ENCODE measurements at places on chromosomes 3 and 15.

DNA sequence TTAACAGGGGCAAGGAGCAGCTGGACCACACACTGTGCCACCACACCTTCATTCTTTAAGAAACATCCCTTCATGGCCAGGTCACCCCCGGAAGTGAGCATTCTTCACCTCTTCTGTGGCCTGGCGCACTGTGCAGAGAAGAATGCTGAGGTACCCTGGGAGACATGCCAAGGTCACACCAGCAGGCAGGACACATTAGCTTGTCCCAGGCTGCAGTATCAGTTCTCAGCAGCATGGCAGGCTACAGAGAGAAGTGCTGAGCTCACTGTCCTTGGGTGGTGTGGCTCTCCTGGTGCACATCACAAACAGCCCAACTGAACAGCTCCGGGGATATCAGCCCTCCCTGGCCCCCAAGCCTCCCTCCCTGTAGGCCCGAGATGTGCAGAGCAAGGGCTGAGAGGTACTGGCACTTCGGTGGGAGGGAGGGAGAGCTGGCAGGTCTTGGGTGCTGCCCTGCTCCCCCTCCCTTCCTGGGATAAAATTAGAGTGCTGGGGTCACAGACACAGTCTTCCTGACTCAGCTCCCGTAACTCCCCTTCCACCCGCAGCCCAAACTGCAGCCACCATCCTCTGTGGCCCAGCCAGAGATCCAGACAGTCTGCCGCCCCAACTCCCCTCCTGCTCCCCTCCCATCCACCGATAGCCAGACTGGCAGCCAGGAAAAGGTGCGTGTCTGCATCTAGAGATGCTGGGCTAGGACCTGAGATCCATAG, 13.4 kb downstream of the SEMA7A start:
- no peak for DNase-seq

DNA sequence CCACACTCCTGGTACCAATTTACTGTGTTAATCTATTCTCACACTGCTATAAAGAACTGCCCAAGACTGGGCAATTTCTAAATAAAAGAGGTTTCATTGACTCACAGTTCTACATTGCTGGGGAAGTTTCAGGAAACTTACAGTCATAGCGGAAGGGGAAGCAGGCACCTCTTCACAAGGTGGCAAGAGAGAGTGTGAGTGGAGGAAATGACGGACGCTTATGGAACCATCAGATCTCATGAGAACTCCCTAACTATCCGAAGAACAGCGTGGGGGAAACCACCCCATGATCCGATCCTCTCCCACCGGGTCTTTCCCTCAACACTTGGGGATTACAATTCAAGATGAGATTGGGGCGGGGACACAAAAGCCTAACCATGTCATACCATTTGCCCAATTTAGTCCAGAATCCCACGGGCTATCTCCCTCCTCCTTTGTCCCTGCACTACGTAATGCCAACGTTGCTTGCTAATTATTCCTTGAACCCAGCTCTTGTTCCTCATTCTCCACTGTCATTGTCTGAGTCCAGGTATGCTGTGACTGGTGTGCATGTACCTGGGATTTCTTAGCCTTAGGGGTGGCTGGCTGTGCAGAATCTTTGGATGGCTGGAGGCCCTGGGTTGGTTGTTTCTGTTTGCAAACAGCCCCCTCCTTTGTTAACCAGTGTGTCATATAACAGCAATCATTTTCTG, 3.4 kb downstream of the PIGZ start:
- DNase-seq: no peak

GRCh38 chr3:188007897-188008296, 146.1 kb upstream of the LPP start:
- DNase-seq: peak; percentile 90

DNA sequence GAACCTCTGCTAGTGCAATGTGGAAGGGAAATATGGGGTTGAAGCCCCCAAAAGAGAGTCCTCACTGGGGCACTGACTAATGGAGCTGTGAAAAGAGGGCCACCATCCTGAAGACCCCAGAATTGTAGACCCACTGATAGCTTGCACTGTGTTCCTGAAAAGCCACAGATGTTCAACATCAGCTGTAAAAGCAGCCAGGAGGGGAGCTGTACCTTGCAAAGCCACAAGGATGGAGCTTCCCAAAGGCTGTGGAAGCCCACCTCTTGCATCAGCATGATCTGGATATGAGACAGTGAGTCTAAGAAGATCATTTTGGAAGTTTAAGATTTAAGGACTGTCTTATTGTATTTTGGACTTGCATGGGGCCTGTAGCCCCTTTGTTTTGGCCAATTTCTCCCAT, 125.8 kb upstream of the TGFBR2 start:
- no peak for DNase-seq

DNA sequence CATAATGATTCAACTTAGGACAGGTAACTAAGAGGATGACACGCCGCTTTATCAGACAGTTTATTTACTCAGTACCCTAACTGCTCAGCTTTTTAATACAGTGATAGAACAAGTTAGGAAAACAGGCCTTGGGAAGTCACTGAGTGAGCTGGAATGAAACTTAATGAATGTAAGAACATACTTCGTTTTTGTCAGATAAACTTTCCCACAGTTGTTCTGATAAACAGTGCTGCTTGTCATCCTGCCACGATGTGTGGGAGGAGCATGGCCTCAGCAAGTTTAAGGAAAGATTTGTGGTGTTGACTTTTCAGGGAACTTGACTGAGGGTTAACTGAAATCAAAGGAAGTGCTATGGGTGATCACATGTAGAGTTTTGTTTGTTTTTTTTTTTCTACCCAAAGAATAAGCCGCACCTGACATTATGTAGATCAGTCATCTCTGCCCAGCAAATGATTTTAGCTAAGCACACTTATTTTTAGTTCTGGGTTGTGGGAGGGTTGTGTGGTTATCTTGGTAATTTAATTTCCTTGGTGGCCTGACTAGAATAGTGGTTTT, 5.6 kb upstream of the P2RY14 start:
- DNase-seq: peak; percentile 49

DNA sequence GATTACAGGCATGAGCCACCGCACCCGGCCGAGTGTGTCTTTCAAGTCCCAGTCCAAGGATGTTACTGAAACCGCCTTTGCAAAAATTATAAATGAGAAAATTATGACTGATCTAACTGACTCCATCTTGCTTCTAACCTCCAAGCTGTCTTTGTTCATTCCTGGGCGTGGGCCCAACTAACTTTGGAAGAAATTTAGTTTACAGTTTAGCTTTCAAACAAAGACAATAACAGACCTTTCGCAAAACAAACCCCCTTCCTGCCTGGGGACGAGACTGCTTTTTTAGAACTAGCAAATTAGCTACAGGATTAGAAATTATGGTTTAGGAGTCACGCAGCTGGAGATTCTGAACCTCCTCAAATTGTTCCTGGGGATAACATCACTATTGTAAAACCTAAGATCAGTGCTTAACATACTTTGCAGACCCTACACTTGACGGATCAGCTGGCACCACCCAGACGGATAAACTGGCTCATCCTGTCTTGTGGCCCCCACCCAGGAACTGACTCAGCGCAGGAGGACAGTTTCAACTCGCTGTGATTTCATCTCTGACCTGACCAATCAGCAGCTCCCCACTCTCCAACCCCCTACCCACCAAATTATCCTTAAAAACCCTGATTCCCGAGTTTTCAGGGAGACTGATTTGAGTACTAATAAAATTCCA, 23.8 kb downstream of the NANOGP8 start:
- no peak for DNase-seq

DNA sequence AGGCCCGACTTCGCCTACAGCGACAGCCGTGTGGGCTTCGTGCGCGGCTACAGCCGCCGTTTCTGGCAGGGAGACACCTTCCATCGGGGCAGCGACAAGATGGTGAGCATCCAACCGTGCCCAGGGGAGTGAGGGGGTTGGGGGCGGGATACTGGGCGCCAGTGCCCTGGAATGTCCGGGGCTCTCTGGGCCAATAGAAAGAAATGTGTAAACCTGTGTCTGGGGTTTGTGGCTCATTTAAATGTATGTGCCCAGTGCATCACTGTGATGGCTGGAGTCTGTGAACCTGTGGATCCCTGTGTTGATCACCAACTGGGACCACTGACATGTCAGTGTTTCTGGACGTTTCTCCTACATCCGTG, 423 bp downstream of the CHAC1 start:
- no peak for DNase-seq

DNA sequence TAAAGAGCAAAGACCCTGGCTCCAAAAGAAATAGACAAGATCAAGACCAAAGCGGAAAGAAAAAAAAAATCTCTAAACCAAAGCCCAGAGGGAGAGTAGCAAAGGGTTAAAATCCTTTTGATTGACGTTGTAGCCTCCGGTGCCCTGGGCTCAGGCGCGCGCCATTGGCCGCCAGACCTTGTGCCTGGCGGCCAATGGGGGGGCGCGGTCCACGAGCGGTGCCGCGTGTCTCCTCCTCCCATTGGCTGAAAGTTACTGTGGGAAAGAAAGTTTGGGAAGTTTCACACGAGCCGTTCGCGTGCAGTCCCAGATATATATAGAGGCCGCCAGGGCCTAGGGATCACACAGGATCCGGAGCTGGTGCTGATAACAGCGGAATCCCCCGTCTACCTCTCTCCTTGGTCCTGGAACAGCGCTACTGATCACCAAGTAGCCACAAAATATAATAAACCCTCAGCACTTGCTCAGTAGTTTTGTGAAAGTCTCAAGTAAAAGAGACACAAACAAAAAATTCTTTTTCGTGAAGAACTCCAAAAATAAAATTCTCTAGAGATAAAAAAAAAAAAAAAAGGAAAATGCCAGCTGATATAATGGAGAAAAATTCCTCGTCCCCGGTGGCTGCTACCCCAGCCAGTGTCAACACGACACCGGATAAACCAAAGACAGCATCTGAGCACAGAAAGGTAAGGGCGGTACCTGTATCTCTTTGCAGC, at the start of gene HES1:
Gene HES1, plus strand, starts transcription at position 343 of the 713 bp plus-strand sequence. Its CDS starts 233 bp downstream, at position 576.
- DNase-seq: peak; percentile 66

GRCh38 chr15:72375846-72376581, at the start of gene HEXA:
Gene HEXA (minus strand): TSS chr15:72376014. CDS start chr15:72375972, 42 bp downstream.
- DNase-seq: peak; percentile 61

GRCh38 chr3:55330756-55331155, 156.3 kb downstream of the WNT5A start:
- no peak for DNase-seq

DNA sequence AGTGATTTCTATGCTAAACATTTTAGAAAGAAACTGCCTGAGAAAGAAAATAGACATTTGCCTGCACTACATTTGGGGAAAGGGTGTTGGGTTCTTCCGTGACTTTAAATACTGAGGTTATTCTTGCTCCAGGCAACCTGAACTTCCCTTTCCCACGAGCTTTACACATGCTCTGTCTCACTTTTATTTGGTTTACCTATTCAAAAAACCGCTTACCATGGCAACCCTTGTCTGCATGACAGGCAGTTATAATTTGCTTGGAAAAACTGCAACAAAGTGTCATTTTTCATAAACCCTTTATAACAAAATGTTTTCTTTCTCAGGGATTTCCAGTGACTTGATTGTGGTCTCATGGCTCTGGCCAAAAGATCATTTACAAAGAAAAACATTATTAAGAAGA, 416.3 kb upstream of the MEIS2 start:
- no peak for DNase-seq

GRCh38 chr3:177836671-177837070, 639.4 kb upstream of the TBL1XR1 start:
- DNase-seq: no peak

DNA sequence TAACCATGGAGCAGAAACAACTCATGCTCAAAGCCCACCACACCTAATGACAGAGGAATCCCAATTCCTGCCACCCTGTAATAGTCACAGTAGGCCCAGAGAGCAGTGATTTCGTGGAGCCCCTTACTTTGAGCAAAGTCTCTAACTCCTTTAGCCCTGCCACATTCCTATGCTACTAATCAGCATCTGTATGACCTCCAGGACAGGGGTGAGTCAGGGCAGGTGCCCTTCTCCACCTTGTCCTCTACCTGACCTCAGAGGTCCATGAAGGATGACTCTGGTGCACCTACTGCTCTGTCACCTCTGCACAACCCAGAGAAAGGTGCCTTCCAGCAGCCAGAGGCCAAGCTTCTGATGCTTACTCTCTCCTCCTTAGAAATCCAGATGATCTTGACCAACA, 6.1 kb upstream of the SCG3 start:
- no peak for DNase-seq

GRCh38 chr15:65101411-65101890, 13.5 kb downstream of the UBAP1L start:
- DNase-seq: peak; percentile 36

DNA sequence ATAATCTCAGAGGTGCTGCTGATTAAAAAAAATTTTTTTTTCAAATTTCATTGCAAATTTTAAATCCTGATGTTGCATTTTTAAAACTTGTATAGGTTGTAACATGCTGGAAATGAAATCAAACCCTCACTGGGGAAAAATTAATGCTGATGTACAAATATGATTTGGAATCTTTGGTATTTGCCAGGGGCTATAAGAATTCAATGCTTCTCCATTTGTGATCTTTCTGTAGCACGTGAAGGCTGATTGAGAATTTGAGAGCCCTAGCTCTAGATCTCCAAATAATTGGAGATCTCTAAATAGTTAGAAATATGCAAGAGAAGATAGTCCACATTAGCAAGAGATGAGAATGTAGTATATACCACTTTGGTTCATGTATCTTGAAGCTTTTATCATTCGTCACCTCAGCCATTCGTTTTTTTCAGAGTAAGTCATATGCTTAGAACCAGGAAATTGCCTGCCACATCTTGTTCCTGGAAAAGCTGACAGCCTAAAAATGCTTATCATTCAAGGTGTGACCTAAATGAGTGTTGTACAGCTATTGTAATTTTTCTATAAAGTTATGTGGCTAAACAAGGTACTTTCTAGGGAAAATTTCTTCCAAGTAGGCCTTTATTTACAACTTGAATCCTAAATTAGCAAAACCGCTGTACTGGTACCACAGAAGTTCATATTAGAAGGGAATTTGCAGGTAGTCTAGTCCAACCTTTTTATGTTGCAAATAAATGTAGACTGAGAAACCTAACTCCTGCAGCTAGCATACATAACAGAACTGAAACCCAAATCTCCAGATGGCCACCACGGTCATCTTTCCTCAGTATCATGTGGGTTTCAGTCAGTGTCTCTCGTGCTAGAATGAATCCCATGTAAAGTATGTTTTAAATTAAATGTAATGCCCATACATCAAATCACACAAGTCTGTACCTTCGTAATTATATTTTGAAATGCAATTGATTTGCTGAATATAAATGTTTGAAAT, 48.5 kb downstream of the FNDC3B start:
- no peak for DNase-seq

- DNase-seq: peak; percentile 66
Observed at GRCh38 chr3:138493804-138494606, 59.6 kb downstream of the ESYT3 start.

DNA sequence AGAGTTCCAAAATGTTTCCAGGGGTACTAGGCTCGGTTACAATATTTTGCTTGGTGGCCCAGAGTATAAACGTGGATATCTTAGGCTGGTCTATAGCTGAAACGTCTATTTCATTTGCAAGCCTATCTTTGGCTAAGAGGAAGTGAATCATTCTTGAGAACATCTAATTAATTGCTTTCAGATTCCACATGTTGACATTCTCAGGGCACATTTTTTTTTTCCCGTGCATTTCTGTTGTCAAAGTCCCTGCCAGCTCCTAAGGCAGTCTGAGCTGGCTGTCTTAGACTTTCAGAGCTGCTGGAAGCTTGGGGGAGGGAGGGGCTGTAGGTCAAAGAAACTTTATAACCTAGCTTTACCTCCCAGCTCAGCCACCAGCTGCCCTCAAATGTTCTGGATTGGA, 23.2 kb upstream of the LAMP3 start:
- DNase-seq: peak; percentile 48

GRCh38 chr3:106756901-106757300, 620.3 kb upstream of the CCDC54 start:
- no peak for DNase-seq

- no peak for DNase-seq
Observed at GRCh38 chr15:90679959-90680358, 37.2 kb upstream of the BLM start.

All from inflammatory macrophage treated with lipopolysaccharide for 1 hour (primary cell).